Right cardiac atrium (tissue), 5 donors: ENCODE measurements at places on chromosomes 1 and 21. TPM values are rescaled to one million over a fixed set of nuclear protein-coding genes. Genes with fewer than 3 reads are reported as not detected.

The MNDA gene
- total RNA-seq, result 5.5 TPM

The LCE1B gene
- not detected for total RNA-seq

The RPE65 gene
- total RNA-seq, result not detected

DNA sequence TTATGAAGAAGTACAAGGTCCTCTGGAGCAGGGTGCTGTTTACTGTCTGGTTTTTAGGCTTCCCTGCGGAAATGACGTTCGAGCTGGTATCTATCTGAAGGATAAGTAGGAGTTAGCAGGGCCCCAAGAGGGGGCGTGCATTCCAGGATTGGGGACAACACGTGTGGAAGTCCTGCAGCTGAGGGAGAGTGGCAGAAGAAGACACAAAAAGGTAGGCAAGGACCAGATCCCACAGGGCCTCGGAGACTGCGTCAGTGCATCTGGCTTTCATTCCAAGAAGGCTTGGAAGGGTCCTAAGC, 5.9 kb downstream of the RIMS3 start:
- DNase-seq, result no peak

DNA sequence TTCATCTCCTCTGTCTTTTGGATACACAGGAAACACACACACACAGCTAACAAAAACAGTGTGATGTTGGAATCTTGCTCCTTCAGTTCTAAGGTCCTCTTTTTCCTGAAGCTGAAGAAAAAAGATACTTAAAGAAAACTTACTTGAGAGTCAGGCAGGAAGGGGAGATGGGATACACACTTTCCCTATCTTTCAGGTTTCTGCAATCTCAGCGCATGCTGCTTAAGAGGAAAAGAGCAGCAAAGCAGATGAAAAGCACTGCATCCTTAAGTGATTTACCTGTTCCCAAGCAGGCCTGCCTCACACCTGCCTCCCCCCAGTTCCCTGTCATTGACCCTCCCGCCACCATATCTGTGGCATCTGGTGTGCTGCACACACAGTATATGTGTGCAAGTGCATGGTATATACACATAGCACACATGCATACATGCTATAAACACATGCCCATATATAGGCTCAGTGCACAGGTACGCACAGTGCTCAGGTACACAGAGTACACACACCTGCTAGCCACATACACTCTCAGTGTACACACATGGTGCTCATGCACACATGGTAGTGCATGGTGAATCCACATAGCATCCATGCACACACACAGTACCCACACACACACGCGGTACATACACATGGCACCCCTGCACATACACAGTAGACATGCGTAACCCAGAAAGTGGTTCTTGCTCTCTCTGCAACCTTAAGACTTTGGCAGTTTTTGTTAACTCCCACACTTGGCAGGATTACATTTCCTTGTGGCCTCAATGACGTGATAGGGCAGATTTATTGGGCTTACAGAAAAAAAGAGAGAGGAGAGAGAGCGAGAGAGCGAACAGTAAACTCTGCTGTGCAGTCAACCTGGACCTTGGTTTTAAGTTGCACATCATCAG, 166.9 kb downstream of the TOMM20 start:
- DNase-seq, result no peak

GRCh38 chr1:6300342-6301048, 39.6 kb upstream of the GPR153 start:
- no peak for DNase-seq

DNA sequence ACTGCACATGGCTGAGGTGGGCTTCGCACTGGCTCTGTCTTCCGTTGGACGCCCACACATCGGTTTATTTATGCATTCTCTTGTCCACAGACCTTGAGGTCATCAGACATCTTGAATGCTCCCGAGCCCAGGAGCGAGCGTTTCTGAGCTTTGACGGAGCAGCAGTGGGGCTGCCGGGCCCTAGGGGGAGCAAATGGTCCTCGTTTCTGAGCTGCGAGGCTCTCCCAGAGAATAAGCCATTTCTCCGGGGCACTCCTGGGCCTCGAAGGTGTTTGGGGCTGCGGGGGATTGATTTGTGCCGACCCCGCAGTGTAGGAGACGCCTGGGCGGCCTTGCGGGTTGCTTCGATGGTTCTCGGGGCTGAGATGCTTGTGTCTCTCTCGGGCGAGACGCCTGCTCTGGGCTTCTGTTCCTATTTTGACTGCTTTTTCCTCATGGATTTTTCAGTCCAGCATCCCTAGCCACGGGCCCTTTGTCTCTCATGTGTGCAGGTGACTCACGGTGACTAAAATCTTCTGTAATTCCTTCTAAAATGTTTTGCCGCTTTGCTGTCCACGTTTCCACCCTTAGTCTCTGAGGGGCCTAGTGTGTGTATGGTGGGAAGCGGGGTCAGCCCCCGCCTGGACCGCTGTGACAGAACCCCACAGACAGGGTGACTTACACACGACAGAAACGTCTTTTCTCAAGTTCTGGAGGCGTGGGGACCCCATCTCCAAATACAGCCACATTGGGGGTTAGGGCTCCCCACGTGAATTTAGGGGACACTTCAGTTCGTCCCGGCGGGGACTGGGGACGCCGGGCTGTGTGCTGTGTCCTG, 62.1 kb downstream of the FAAP20 start:
- DNase-seq, result peak; percentile 80

GRCh38 chr1:247441606-247442005, 16.3 kb downstream of the OR2B11 start:
- no peak for DNase-seq

GRCh38 chr1:239357867-239358266, 28.5 kb upstream of the CHRM3 start:
- no peak for DNase-seq

- no peak for DNase-seq
These were observed 9.5 kb downstream of the EDEM3 start for GRCh38 chr1:184745110-184745509.

DNA sequence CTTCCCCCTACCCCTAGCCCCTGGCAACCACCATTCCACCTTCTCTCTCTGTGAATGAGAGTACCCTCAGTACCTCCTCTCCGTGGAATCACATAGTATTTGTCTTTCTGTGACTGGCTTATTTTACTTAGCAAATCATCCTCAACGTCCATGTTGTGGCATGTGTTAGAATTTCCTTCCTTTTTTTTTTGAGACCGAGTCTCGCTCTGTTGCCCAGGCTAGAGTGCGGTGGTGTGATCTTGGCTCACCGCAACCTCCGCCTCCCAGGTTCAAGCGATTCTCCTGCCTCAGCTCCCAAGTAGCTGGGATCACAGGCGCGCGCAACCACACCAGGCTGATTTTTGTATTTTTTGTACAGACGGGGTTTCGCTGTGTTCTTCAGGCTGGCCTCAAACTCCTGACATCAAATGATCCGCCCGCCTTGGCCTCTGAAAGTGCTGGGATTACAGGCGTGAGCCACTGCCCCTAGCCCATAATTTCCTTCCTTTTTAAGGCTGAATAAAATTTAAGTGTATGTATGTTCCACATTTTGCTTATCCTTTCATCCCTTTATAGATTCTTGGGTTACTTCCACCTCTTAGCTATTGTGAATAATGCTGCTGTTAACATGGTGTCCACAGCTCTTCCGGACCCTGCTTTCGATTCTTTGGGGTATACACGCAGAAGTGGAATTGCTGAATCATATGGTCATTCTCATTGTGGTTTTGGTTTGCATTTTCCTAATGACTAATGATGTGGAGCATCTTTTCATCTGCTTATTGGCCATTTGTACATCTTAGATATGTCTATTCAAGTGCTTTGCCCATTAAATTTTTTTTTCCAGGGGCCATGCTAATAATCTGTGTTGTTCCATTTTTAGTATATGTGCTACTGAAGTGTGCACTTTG, 32.3 kb downstream of the ERRFI1 start:
- no peak for DNase-seq

DNA sequence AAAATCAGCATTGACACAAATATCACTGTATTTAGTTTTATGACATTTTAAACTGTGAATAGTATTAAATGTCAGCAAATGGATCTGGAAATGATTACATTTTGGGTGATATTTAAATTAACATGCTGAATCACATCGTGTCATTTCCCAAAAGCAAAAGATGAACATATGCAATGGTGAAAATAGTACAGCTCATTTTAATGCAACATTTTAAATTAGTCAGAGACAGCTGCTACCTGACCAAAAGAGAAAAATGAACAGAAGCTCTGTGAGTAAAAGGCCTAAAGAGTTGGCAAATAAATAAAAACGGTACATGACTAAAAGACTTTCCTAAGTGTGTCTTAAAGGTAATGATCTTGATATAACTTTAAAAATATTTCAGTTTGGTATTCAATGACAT, 86.0 kb upstream of the GNG4 start:
- no peak for DNase-seq

DNA sequence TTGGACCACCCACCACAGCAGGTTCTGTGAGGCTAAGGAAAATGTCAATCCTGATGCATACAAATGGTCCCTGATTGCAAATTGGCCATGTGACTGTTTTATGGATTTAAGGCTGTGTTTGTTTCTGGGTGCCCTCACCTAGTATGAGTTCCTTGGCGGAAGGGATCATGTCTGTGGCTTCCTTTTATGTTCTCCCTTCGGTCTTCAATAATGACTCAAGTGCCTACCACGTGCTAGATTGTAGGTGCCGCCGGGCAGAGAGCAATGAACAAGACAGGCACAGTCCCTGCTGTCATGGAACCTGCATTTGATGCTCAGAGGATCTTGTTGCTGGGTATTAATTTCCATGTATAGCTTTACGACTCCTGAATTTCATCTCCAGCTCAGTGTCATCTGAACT, 9.8 kb upstream of the VWA5B1 start:
- DNase-seq, result no peak
